ENCODE measurements at places on chromosomes 16 and 17. TPM values are rescaled to one million over a fixed set of nuclear protein-coding genes. Genes with fewer than 3 reads are reported as not detected.

Gene CENPX
- total RNA-seq: 132 TPM

- H3K27ac ChIP-seq: no peak overlapping the region
- no peaks in the 10 kb centered on the region for H3K36me3 ChIP-seq
- no peaks in the 10 kb centered on the region for H3K4me1 ChIP-seq
- peaks cover 62% of the 10 kb centered on the region for H3K27me3 ChIP-seq
- H3K4me3 ChIP-seq: no peak overlapping the region
These were observed 136.9 kb upstream of the EEF2KMT start for GRCh38 chr16:5234295-5235050.

DNA sequence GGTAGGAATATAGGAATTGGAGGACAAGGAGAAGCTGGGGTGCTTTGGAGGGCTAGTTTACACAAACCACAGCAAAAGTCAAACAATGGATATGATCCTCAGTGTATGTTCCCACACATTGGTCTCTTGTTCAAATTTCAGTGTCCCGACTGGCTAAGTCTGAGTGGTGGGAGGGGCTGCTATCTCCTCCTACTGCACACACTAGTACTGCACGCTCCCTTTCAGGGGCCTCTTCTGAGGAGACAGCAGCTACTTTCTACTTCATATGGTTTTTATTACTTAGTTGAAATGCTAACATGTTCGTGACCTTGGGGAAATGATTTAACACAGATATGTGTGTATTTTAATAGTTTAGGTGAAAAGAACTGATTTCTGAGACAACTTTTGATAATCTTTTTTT, 18.8 kb upstream of the KRT10 start:
- no peaks in the 10 kb centered on the region for H3K27me3 ChIP-seq
- no peaks in the 10 kb centered on the region for H3K4me1 ChIP-seq
- DNase-seq: no peak
- no peaks in the 10 kb centered on the region for H3K36me3 ChIP-seq
- no peak overlapping the region for H3K27ac ChIP-seq
- no peak overlapping the region for H3K4me3 ChIP-seq

Gene NPIPA5
- 0.68 TPM for total RNA-seq

DNA sequence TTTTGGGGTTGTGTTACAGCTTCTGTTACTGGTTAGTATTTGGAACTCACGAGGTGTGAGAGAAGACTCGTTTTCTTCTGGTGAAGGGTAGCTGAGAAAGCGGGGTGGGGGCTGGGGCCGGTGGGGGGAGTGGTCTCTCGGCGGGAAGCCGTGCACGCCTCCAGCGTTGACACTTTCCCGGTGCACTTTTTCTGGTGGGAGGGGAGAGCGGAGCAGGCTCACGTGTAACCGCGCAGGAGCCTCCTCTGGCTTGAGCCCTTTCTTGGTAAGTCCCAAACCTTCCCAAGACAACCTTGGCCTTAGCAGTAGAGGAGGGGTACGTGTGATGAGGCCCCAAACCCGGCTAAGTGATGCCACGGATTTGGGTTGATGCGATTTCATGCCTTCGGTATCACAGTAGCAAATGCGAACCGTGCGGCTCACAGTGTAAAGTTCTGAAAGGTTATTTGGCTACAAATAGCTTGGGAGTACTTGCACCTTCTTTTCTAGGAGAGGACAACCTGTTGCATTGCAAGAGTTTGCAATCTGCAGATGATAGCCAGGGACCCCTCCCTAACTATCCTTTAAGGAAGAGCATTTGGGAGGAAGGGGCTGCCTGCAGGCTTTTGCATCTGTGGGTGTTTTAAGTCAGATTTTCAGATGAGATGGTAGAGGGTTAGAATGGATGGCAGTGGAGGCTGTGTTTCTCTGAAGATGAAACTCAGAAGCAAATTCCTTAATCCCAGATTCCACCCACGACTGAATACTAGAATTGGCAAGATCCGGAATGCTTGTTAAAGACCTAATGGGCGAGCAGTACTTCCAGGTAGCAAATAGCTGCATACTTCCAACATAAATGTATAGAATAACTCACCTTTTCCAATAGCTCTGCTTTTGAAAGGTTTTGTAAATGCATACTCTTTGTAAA, 1.5 kb downstream of the HLF start:
- H3K4me3 ChIP-seq: no peak overlapping the region
- H3K27ac ChIP-seq: no peak overlapping the region
- H3K27me3 ChIP-seq: peaks cover 35% of the 10 kb centered on the region
- H3K4me1 ChIP-seq: no peaks in the 10 kb centered on the region

DNA sequence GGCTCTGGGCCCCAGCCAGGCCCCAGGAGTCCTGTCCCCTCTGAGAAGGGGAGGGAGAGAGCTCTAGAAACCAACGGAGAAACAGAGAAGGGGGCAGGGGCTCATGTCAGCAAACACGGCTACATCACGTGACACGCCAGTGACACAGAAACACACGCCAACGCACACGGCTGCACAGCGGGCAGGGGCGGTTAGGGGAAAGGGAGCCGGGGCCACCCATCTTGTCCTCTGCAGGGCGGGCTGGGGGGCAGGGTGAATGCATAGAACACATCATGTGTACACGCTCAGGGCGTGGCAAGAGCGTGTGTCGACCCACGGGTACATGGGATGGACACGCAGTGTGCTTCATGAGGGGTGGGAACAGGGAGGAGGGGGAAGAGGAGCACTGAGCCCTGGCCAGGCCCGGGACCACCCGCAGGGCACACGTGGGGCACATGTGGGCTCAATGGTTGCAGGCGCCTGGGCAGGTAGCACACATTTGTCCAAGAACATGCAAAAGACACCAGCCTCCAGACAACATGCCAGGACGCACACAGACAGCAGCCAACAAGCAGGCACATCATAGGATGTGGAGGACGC, 4.6 kb downstream of the HSD3B7 start:
- no peaks in the 10 kb centered on the region for H3K4me1 ChIP-seq
- no peaks in the 10 kb centered on the region for H3K27me3 ChIP-seq
- peak; percentile 22 for DNase-seq
- H3K36me3 ChIP-seq: no peaks in the 10 kb centered on the region
- H3K4me3 ChIP-seq: no peak overlapping the region

Gene SLC6A2
- 0.50 TPM for total RNA-seq

- no peak overlapping the region for H3K4me3 ChIP-seq
- H3K4me1 ChIP-seq: no peaks in the 10 kb centered on the region
- no peaks in the 10 kb centered on the region for H3K27me3 ChIP-seq
These were observed 413.4 kb downstream of the CDH13 start for GRCh38 chr16:83040174-83040573.

- no peak overlapping the region for H3K4me3 ChIP-seq
- DNase-seq: no peak
- no peak overlapping the region for H3K27ac ChIP-seq
- no peaks in the 10 kb centered on the region for H3K4me1 ChIP-seq
These were observed 122.7 kb downstream of the ABCC6 start for GRCh38 chr16:16100631-16101030.
